NCI-H2107 (cell line): ENCODE measurements at places on chromosomes 4 and X.

GRCh38 chr4:176479767-176480166, 160.0 kb downstream of the SPCS3 start:
- no peak for DNase-seq

DNA sequence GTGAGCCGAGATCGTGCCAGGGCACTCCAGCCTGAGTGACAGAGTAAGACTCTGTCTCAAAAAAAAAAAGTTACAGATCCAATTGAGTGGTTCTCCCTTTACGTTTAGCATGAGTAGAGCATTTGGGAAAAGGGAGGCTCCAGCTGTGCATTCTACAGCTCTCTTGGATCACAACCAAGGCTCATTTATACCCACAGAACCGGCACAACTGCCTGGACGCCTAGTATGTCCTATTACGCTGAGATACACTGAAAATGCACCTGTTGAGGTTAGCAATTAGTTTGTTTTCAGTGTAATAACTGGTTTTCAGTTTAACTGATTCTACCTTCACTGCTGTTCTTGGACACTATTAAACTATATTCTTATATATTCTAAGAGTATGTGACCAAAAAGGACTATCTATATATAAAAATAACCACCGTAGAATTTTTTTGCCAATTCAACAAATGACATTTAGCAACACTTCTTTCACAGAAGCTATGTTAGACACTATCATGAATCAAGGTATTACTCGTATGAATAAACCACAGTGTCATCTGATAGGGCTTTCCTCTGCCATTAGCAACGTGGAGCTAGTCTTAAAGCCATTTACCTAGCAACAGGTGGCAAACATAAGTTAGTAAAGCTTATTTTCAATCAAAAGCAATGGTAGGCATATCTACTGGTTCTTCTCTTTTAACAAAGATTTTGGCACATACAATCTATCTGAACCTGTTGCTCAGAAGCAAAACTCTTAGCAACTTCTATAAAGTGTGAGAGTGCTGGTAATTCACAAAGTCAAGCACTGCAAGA, 3.6 kb downstream of the OTUD4 start:
- no peak for DNase-seq

DNA sequence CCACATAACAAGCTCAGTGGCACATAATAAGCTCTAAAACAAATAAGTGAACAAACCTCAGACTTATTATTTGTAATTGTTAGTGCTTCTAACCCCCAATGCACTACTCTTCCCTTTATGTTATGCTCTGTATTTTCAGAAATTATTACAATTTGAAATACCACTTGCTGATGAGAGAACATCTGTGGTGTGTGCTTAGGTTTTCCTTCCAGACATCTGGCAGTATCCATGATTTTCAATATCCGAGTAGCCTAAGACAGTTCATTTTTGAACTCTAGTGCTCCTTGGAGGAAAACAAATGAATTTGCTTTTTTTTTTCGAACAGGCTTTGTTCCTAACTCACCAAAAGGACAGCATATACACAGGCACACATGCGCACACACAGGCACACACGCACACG, 278.7 kb upstream of the CLNK start:
- no peak for DNase-seq

GRCh38 chrX:10048707-10049106, 81.5 kb downstream of the CLDN34 start:
- no peak for DNase-seq

DNA sequence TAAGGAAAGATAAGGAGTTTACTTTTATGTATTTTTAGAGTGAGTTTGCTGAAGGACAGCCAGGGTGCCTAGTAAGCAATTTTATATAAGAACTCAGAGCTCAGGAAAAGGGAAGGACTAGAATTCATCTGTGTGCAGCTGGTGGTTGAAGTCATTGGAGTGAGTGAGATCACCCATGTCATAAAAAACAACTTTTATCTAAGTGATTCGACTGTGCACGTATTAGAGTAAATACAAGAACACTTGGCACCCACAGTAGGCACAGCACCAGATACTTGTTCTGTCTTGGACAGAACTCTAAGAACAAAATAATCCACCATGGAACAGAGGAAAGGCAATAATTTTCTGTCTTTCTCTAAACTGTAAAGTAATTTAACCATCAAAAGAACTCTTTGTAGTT, 31.6 kb downstream of the SYNPO2 start:
- DNase-seq: no peak

- DNase-seq: no peak
These were observed 5.7 kb downstream of the ARL13A start for GRCh38 chrX:100975212-100975611.

DNA sequence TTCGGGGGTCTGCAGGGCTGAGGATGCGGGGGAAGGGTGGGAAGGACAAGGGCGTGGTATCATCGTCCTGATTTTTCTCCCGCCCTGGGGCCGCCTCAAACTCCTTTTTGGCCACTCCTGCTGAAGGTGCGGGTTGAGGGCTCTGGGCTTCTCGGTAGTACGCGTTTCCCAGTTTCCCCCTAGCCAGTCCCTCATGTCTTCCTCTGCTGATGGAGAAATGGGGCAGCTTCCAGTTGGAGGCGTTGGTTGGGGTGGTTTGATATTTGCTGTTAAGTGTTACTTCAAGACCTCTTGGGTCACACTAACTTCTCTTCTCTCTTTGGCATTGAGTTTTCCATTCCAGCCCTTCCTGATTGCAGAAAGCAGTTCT, 482 bp downstream of the GSTCD start:
- DNase-seq: no peak

- no peak for DNase-seq
These were observed 1588.4 kb downstream of the STIM2 start for GRCh38 chr4:28449085-28449484.

GRCh38 chr4:123977641-123978081, 581.1 kb downstream of the SPRY1 start:
- no peak for DNase-seq

GRCh38 chr4:38162240-38162784, 202.1 kb downstream of the PTTG2 start:
- DNase-seq: no peak

DNA sequence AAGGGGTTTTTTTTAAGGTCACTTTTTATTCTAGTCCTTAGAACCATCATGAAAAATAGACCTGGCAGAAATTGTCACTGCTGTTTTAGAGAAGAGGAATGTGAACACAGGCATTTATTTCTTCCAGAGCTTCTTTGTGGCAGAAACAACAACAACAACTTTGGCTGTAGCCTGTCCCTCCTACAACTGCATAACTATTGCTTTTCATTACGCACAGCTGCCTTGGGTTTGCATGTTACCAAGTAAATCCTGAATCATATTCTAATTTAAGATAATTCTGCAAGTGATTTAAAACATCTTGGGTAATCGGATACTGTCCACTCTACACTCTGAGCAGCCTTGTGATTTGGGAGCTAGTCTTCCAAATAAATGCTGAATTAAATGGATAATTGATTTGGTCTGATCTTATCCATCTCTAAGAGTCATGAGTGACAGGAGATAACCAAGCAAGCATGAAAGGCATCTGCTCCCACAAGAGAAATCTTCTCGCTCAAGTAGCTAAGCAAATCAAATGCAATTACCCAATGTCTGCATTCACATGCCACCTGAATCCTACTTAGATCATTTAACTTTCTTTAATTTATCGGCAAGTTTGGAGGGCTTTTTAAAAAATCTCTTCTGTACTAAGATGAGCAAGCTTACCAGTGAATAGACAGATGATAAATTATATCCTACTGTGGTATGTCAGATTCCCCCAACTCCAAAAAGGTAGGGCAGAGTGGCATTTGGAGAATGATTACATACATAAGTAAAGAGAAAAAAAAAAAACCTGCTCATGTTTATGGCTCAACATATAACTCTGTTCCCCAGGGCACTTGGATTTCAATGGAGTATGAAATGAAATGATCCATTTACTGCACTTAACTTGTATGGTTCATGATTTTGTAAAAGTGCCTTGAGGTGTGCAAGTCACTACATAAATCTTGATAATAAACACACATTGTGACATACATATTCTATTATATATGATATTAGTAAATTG, 73.6 kb downstream of the EGF start:
- no peak for DNase-seq

- DNase-seq: no peak
These were observed 911.5 kb downstream of the GLUD2 start for GRCh38 chrX:121958886-121959285.

DNA sequence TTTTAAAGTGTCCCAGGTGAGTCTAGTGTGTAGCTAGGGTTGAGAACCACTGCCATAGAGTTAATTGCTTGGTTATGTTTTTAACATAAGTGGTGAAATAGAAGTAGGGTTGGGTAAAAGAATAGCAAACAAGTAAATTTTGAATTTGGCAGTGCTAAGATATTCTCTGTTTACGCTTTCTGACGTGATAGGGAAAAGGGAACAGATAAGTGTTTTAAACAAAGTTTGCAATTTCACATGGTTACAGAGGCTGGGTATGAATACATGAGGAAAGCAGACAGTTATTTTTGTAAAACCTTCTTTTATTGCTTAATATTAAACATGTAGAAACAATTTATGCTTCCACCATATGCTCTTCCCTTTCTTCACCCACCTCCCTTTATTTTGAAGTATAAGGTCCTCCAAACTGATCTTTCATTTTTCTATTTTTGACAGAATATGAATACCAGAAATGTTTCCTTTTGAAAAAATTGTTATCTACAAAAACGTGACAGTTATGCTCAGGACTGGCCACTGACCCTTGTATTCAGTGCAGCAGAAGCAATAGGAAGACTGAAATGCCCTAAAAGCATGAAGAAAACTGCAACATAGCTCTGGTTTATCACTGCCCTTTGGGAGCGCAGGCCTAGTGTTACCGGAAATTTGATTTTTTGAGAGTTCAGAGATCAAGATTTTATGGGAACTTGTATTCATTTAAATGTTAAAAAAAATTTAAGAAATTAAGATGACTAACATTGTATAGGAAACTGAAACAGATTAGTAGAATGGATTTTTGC, 214.4 kb upstream of the ARSJ start:
- DNase-seq: no peak
